Suppressor macrophage (primary cell): ENCODE measurements at places on chromosomes 16 and 17.

GRCh38 chr17:19728084-19728495, 11.7 kb upstream of the SLC47A2 start:
- DNase-seq: peak; percentile 88

DNA sequence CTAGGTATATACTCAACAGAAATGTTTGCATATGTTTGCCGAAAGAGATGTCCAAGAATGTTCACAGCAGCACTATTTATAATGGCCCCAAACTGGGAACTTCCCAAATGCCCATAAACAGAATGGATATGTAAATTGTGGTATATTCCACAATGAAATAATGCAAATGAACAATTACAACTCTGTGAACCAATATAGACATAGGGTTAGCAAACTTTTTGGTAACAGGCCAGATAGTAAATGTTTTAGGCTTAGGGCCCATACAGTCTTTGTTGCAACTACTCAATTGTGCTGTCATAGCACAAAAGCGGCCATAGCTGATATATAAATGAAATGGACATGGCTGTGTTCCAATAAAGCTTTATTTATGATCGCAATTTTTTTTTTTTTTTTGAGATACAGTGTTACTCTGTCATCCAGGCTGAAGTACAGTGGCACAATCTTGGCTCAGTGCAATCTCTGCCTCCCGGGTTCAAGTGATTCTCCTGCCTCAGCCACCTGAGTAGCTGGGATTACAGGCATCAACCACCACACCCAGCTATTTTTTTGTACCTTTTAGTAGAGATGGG, 16.5 kb downstream of the XYLT1 start:
- no peak for DNase-seq

DNA sequence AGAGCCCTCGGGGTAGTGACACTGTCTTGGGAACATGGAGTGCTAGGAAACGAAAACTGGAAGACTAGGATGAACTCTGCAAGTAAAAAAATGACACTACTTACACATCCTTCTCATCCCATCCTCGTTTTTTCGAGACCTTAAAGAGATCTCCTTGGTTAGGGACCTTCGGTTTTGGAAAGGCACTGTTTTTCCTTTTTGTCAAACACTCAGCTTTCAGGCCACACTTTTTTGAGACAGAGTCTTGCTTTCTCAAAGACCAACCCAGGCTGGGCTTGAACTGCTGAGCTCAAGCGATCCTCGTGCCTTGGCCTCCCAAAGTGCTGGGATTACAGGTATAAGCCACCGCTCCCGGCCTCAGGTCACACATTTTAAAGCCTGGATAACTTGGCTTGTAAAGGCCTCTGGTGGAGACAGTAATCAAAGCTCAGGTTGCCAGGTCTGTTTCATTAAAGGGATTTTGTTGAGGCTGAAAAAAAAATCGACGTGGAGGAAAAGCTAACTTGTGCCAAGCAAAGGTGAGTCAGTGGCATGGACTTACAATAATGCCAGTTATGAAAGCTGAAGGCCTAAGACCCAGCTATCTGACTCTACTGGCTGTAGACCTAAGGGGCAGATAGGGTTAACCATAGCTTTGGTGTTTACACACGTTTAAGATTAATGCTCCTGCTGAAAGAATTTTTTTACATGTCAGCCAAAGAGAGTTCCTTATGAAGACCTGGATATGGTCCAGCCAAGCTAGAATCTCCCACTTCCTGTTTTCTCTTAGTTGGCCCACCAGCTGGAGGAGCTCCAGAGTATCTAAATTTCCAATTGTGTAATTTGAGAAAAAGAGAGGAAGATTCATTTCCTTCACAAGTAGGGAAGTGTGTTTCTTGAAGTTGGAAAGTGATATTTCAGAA, 823 bp downstream of the NBR1 start:
- DNase-seq: peak; percentile 95

DNA sequence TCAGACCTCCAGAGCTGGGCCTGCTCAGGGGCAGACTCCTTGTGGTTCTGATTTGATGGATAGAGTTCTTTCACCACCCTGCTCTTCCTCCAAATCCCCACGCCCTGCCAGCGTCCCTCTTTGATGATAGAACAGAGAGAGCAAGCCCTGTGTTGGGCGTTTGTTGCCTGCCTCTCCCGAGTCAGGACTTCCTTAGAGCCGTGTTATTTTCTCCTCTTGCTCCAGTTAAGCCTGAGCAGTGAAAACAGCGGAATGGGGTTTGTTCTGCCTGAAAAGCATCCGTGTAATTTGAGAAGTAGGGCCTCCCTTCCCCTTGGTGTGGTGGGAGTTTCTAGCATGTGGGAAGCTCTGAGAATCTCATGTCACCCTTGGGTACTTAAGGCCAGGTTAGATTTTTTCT, 22.1 kb downstream of the TMEM94 start:
- DNase-seq: no peak

DNA sequence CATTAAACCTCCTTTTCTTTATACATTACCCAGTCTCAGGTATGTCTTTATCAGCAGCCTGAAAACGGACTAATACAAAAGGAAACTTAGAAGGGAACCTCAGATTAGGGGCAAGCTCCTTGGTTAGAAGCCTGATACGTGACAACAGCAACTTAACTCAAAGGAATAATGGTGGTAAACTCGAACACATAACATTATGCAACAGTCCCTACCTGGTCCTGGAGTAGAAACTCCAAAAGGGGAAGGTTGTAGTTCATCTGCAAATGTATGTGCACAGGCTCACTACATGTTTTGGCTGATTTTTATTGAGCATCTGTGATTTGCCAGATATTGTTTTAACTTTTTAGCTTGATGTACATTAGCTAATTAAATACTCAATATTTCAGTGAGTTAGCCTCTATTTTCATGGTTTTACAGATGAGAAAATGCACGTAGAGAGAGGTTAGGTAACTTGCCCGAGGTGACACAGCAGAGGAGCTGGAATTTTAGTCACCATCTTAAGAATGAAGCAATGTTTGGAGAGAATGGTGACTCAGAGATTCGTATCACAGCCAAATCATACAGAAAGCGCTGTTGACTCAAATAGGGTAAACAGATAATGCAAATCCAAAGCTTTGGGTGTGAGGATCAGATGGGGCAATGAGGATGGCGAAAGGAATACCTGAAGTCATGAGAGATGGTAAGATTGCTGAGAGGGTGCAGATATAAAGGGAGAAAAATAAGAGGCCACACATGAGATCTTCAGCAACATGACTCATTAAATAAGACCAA, 194.9 kb upstream of the RBFOX1 start:
- DNase-seq: no peak

GRCh38 chr17:12973496-12974004, 44.3 kb downstream of the ELAC2 start:
- no peak for DNase-seq

DNA sequence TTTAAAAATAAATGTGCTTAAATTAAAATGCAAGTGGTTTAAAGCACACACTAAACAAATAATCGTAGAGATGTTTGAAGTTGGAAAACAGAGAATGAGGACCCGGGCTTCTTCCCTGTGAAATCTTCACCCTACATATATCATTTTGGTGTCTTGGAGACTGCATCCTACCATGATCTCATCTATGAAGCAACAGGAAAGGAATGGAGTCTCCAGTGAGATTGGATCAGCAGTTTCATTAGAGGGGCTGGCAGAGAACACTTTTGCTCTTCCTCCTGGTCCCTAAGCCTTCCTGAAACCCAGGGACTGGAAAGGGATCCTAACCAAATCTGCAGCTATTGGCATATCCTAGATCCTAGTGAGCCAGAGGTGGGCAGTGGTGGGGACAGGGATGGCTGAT, 85.0 kb downstream of the GRIN2A start:
- DNase-seq: no peak

DNA sequence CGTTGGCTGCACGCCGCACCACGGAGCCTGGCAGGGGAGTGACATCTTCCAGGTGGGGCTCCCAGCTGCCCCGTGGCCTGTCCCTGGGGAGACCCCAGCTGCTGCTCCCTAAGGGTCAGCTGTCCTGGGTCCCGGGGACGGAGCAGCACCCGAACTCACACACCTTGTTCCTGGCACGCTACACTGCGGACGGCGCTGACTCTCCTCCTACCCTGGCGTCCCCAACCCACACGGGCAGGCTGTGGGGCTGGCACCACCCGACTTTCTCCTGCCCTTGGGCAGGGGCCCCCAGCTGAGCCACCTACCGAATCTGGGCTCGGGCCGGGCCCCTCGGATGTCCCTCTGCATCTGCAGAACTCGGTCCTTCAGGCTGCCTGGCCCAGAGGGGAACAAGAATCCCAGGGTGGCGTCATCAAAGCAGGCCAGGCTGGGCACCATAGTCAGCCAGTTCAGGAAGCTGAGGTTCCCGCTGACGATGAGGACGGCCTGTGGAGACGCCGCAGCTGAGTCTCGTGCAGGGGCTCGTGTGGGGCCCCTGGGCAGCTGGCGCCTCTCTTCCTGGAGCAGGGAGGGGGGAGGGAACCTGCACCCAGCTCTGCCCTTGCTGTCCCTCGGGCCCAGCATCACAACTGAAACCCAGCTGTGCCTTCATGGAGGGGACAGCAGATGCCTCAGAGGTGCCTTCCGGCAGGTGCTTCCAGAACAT, 70.5 kb upstream of the GNG13 start:
- DNase-seq: peak; percentile 49

GRCh38 chr16:87895641-87896141, 26.4 kb upstream of the SLC7A5 start:
- DNase-seq: peak; percentile 92

DNA sequence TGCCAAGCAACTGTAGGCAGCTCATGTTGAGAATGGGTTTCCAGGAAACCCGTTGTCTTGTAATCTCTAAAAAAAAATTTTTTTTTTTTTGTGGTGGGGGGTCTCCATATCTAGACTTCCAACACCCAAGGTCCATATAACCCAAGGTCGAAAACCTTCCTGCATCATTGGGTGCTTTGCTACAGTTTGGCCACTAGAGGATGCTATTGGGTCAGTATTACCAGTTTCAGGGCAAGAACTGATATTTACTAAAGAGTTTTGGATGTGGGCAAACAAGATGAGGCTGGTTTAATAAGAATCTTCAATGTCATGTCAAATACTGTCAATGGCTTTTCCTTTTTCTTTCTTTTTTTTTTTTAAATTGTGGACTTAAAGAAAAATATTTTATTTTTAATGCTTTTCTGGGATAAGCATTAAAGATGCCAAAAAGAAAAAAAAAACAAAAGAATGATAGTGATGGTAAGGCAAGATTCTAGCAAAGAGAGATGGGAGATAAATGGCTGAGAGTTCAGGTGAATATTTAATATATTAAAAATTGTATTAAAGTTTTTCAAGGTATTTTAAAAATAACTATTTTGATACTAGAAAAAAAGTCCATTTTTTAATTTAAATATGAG, 62.2 kb downstream of the DHRS7C start:
- peak; percentile 42 for DNase-seq

- no peak for DNase-seq
These were observed 14.7 kb downstream of the BEAN1 start for GRCh38 chr16:66441586-66442375.

DNA sequence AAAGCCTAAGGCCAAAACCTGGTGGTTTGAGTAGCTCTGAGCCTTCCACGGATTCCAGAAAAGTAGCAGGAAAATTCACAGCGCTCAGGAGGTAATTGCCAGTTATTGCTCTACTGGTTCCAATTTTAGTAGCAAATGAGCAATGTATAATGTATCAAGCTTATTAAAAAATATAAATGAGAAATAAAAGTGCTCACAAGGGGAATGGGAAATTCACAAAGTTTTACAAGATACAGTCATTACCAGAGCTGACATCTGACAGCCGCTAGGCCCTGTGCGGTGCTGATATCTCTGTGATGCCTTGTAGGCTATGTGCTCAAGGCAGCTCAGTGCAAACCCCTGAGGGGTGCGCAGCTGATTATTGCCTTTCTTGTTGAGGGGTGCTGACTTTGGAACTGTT, 47.5 kb downstream of the HS3ST3A1 start:
- DNase-seq: no peak

- DNase-seq: no peak
These were observed 44.6 kb downstream of the SOX8 start for GRCh38 chr16:1026057-1026783.

- no peak for DNase-seq
These were observed 14.9 kb upstream of the NFATC3 start for GRCh38 chr16:68070249-68070730.

DNA sequence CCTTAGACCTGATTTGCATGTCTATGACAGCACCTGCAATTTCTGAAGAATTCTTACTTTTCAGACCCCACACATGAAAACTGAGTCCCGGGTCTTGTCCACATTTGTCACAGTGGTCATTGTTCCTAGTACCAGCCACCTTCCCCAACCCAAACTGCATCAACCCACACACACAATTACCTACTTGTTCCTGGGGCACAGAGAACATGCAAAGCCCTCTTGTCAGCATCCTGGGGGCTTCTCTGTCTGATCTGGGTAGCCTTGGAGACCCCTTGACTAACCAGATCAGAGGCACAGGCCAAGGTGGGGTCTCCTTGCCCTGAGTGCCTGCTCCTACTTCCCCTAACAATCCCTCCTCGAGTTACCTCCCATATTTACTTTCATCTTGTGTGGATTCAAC, 36.7 kb upstream of the PIK3R6 start:
- DNase-seq: no peak

- peak; percentile 48 for DNase-seq
These were observed 28.4 kb upstream of the MED13 start for GRCh38 chr17:62093188-62094155.

- DNase-seq: no peak
These were observed 9.3 kb downstream of the AANAT start for GRCh38 chr17:76476736-76477135.

DNA sequence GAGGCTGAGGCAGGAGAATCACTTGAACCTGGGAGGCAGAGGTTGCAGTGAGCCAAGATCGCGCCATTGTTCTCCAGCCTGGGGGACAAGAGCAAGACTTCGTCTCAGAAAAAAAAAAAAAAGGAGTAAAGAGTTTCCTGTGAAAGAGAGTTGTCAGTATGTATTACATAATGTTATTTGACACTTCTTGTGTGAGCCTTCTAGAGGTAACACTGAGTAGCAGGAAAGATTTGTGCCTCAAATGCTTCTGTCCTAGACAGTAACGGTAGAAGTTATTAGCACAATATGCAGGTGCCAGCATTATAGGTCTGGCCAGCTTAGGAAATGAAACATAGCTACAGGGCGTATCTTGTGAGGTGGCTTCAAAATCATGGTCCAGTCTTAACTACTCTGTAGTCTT, 6.2 kb downstream of the RPS6KB1 start:
- peak; percentile 66 for DNase-seq

DNA sequence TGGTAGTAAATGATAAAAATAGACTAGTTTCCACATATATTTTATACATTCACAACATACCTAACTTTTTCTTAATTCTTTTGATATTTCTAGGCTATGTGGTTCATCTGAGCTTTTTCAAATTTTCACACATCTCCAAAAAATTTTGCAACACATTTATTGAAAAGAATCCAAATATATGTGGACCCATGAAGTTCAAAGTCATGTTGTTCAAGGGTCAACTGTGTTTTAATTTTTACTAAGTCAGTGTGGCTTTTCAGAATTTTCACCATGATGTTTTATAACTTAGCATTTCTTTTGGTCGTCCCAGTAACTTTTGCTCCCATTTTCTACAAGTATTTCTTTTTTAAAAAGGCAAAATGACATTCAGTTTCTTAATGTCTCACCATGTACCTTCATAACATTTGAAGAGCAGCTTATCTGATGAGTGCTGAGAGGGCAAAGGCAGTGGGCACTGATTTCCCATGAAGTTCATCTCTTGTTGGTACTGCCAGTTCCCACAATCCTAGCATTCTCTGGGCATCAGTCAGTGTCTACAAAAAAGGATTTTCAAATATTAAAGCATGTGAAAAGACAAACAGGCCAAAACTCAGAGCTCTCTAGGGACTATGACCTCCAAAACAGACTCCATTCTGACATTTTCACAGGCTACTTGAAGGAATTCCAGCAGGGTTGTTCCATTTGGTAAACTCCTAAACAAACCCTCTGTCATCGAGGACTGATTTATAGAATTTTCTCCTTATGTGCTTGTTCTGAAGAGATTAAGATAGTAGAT, 80.3 kb downstream of the MRTFB start:
- no peak for DNase-seq
